ENCODE measurements at places on chromosomes 1 and 21. TPM values are rescaled to one million over a fixed set of nuclear protein-coding genes. Genes with fewer than 3 reads are reported as not detected.
A peak's percentile ranks its signal among the peaks of the same experiment; 100 is the strongest.

- no peak for DNase-seq
These were observed 26.3 kb upstream of the NHLH2 start for GRCh38 chr1:115867216-115867615.

DNA sequence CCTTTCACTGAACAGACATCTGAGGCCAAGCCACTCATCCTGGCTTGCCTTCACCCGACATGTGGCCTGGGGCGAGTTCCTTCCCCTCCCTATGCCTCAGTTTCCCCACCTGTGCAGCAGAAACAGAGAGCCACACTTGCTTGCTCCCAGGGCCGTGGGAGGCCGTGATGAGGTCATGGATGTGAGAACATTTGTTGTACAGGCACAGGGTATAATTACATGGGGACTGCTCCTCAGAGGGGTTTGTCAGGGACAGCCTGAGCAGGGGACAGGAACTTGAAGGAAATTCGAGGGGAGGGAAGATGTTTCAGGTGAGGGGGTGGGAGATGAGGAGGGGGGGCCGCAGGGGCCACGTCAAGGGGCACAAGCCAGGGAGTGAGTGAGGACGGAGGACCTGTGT lies 56.1 kb downstream of the ALPL start:
- no peak for DNase-seq

GRCh38 chr1:40774266-40774998 lies 9.2 kb upstream of the KCNQ4 start:
- peak; percentile 66 for DNase-seq

GRCh38 chr1:81597720-81598426 lies 202.9 kb upstream of the ADGRL2 start:
- DNase-seq = no peak

DNA sequence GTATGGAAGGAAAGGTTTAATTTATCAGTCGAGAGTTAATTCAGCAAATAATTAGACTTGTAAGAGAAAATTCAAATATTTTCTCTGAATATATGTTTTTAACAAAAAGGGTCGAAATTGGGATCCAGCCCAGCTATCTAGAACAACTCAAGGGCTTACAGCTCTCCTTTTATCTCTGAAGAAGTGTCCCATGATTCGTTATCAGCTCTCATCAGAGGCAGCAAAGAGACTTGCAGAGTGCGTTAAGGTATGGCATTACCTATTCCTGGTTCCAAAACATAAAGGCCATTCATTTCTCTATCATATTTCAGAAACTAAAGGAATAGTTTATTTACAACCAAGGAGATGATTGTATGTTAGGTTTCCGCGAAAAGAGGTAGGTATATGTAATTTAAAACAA lies 9.4 kb downstream of the VPS45 start:
- no peak for DNase-seq

GRCh38 chr1:165849353-165850133 lies 22.1 kb downstream of the UCK2 start:
- no peak for DNase-seq

DNA sequence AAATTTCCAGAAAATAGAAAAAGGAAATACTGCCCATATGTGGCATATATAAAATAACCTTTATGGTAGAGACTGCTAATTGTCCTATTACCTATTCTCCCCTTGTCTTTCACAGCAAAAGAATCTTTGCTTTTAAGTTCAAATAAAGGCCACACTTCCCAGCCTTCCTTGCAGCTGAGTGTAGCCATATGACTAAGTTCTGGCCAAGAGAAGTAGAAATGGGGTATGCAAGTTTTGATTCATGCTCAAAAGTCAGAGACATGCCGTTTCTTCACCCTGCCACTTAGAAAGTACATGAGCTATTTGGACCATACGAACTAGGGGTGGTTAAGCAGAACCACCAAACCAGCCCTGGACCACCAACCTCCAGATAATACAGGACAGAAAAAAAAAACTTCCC lies 18.3 kb upstream of the S100A2 start:
- no peak for DNase-seq

GRCh38 chr1:31681415-31681814 lies 22.4 kb downstream of the COL16A1 start:
- DNase-seq = no peak

DNA sequence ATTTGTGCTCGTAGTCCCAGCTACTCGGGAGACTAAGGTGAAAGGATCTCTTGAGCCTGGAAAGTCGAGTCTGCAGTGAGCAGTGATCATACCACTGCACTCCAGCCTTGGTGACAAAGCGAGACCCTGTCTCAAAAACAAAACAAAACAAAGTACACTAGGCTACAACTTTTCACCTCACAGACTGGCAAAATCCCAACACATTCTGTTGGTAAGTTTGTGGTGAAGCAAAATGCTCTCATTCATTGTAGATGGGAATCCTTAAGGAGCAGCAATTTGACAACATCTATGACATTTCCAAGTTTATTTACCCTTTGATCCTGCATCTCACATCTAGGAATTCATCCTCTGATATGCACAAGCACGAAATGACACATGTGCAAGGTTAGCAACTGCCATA lies 20.2 kb upstream of the SLC1A7 start:
- DNase-seq = no peak

DNA sequence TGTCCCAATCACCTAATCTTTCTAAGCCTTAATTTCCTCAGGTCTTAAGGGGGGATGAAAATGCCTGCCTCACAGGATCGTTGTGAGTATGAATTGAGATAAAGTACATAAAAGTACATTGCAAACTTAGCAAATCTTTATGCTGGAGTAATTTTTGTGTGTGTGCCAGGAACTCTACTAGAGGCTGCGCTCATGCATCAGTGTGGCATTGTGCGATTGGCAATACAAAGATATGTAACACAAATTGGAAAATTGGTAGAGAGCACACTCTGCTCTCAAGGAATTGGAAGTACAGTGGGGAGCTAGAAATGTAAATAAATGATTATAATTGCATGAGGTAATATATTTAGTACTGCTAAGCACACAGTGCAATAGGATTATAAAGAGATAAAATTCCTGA lies 398.3 kb downstream of the DUSP10 start:
- DNase-seq = no peak

- DNase-seq = no peak
These were observed 57.4 kb downstream of the FAM163A start for GRCh38 chr1:179800481-179800880.

DNA sequence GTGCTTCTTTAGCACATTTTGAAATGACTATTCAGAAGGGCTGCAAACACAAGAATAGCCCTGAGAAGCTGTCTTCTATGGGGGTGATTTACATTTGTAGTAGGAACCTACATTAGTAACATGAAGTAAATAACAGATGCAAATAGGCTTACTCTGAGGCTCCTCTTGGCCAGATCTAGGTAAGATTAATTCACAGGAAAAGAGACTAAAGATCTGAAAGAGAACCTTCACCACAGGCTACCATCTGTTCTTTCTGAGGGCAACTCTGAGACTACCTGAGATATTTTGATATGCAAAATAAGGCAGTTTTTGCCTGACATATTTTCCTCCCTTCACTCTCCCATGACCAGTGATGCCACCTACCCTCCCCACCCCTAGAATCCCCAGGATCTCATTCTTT lies 1267.8 kb downstream of the PLA2G4A start:
- no peak for DNase-seq

- DNase-seq = no peak
These were observed 30.1 kb upstream of the ENO1 start for GRCh38 chr1:8908388-8909151.

DNA sequence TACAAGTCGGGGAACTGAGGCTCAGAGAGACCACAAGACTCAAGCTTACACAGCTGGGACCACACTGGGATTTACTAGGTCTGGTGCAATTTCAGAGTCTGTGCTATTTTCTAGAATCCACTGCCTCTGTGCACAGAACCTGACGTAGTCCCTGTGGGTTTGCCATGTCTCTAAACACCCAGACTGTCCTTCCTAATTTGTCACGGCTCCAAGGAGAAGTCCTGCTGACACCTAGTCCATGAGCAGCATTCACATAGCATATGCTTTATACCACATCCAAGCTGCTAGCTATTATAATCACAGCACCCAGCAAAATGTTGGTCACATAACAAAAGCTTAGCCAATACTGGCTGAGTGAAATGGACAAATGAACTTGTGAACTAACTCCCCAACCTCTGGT lies 79.0 kb upstream of the HMGB4 start:
- DNase-seq = no peak

DNA sequence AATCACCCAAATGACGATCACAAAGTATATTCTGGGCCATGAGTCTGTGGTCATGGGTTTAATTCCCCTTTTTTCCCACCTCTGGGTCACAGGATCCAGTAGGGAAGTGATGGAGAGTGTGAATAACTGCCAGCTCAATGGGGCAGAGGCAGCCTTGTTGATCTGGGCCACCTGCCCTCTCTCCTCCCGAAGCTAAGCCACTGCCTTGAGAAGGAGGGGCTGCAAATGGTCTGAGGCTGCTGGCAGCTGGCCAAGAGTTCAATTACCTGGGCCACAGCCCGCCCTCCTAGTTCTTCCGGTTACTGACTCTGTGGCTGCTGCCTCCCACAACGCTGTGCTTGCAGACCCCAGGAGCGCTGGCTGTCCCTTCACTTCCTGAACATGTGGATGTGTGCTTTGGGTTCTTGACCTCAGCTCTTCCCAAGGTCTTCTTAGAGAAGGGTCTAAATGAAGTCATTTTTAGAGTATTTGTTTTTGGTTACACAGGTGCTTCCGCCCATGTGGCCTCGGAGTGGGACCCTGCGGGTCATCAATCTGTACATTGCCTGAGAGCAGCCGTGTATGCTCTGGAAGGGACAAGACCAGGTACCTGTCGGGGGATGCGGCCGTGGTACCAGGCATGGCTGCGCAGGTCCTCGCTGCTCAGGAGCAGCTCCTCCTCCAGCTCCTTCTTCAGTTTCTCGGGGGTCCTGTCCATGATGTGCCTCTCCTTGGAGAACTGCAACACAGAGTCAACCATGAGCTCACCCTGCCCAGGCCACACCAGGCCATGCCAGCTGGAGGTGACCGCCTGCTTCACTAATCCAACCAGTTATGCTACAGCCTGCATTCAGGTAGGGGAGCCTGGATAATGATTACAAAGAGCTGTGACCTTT lies 89.7 kb downstream of the BCAR3 start:
- DNase-seq = peak; percentile 96

DNA sequence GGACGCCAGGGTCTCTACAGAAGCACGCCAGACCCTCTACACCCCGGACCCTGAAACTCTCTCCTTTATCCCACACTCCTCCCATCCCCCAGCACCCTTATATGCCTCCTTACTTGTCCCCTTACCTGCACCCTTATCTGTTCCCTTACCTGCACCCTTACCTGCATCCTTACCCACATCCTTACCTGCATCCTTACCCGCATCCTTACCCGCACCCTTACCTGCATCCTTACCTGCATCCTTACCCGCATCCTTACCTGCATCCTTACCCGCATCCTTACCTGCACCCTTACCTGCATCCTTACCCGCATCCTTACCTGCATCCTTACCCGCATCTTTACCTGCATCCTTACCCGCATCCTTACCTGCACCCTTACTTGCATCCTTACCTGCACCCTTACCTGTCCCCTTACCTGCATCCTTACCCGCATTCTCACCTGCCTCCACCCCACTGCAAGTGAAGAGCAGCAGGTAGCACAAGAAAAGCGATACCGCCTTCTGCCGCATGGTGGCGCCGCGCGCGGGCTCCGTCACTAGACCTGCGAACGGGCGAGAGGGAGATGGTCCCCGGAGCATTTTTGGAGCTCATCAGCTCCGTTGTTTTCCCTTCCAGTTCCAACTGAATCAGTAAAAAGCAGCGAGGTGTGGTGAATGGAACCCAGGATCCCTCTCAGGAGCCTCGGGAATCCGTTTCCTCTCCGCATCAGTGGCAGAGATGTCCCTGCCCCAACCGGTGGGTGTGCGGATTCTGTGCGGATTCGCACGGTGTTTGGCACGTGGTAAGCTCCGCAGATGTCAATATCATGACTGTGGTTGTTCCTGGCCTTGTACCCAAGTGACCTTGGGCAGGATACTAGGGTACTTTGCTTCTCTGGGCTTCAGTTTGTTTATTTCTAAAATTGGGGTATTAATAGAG lies 2.9 kb downstream of the IFI6 start:
- DNase-seq = peak; percentile 93

- DNase-seq = no peak
These were observed 257.8 kb downstream of the LMO4 start for GRCh38 chr1:87586501-87586900.

DNA sequence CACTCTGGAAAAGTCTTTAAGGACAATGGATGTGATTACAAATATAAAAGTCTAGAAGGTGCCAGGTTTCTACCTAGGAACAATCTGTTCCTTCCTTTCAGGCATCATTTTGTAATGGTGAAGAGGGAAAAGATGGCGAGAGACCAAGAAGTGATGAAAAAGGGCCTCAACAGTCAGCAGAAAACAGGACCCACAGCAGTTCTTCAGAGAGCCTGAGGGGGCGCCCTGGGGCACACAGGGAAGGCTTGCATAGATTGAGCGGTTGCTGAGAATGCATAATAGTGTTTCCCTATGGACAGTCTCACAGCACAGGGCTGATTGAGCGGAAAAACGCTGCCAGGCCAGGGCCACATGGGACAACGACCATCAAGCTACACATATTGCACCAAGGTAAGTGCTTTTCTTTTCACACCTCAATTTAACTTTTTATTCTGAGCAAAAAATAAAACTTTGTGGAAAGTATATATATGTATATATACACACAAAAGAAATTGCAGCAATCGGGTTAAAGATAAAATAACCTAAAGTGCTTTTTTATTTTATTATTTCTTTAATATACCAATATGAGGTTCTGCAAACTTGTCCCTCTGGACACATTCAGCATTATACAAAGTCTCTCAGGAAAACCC lies 3.1 kb upstream of the YRDC start:
- peak; percentile 67 for DNase-seq

DNA sequence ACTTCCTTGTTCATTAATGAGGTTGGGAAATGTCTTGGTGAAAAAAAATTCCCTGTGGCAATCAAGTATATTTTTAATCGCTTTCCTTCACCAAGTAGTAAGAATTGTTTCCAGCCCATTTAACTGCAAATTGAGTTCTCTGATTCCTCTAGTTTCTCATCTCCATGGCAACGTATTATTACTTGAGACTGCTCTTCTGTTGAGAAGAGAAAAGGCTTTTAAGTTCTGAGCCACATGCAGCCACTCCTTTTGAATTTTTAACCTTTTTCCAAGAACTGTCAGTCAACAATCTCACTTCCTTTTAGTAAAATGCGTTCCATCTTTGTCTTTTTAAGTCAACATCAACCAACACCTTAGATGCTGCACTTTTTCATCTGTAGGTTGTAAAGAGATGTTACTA lies 75.7 kb upstream of the KIAA1614 start:
- no peak for DNase-seq

Gene SLFNL1
- 10.5 TPM for total RNA-seq

Gene TSPAN1
- 52.1 TPM for total RNA-seq

Gene GUCA2A
- total RNA-seq = not detected

Gene GPR61
- total RNA-seq = not detected

Gene PDZK1IP1
- total RNA-seq = not detected

Gene HLX
- total RNA-seq = 0.45 TPM

Data from stomach (tissue), 19 donors.